CD14-positive monocyte (primary cell): ENCODE measurements at places on chromosomes 13 and 19.

GRCh38 chr19:1019980-1020867 lies 699 bp downstream of the TMEM259 start:
- H3K4me1 ChIP-seq: peaks cover 49% of the 10 kb centered on the region
- peak overlapping the region; percentile 45 for H3K4me3 ChIP-seq
- DNase-seq: no peak
- H3K36me3 ChIP-seq: no peaks in the 10 kb centered on the region
- no peaks in the 10 kb centered on the region for H3K27me3 ChIP-seq

DNA sequence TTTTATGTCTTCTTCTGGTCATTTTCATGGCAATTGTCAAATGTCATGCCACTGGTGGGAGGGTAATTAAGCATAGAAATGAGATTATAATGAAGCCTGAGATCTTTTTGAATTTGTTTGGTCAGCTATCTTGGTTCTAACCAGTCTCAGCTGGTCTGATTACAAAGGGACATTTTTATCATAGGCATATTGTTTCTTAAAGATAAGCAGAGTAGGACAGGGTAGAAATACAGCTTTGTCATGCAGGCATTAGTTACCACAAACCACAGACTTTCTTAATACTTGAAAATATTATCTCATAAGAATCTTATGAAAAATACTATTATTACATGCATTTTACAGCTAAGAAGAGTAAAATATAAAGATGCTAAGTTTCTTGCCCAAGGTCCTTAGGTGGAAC lies 1761.5 kb downstream of the PCDH9 start:
- no peaks in the 10 kb centered on the region for H3K27me3 ChIP-seq
- no peak for DNase-seq
- H3K36me3 ChIP-seq: no peaks in the 10 kb centered on the region
- no peak overlapping the region for H3K27ac ChIP-seq
- H3K4me1 ChIP-seq: peaks cover 6% of the 10 kb centered on the region
- peak overlapping the region; percentile 5 for H3K4me3 ChIP-seq

- H3K4me3 ChIP-seq: no peak overlapping the region
- H3K27ac ChIP-seq: no peak overlapping the region
- peaks cover 51% of the 10 kb centered on the region for H3K4me1 ChIP-seq
- H3K36me3 ChIP-seq: no peaks in the 10 kb centered on the region
Measured at GRCh38 chr19:54694648-54695047, 29.6 kb upstream of the KIR3DL3 start.

DNA sequence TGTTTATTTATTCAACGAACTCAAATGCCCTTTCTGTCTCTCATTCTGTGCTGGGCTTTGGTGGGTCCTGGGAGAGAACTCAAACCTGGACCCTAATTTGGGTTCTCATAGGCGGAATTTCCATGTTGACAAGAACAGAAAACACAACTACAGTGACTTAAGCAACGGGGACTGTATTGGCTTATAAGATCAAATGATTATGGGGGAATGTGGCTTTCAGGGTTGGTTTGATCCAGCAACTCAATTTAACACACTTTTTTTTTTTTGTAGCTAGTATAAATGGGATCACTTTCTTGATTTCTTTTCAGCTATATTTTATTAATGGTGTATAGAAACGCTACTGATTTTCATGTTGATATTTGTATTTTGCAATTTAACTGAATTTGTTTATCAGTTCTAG lies 9.9 kb downstream of the FCHO1 start:
- no peak overlapping the region for H3K27ac ChIP-seq
- DNase-seq: no peak
- peaks cover 29% of the 10 kb centered on the region for H3K4me1 ChIP-seq
- no peaks in the 10 kb centered on the region for H3K27me3 ChIP-seq

DNA sequence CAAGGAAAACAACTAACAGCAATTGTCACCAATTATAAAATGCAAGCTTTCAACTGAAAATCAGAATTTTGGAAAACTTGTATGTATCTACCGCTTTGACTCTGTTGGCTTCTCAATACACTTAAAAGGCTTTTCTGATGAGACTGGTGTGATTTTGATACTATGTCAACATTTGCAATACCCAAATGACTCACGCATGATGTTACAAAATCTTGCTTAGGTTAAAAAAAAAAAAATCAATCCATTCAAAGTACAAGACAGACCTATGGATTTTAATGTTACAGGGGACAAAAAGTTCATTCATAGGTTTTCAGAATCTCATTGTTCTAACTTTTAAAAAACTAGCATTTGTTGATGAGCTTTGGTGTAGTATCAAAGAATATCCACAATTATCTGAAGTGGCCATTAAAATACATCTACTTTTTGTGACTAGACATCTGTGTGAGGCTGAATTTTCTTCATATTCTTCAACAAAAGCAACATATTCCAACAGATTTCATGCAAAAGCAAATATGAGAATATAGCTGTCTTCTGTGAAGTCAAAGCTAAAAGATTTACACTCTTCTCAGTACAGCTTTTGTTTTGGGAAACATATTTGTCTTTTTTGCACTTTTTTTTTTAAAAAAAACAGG lies 10.7 kb downstream of the ELF1 start:
- no peak overlapping the region for H3K4me3 ChIP-seq
- H3K27me3 ChIP-seq: no peaks in the 10 kb centered on the region
- H3K4me1 ChIP-seq: peaks cover 63% of the 10 kb centered on the region
- H3K36me3 ChIP-seq: peaks cover 3% of the 10 kb centered on the region
- DNase-seq: peak; percentile 86

- DNase-seq: no peak
- H3K4me1 ChIP-seq: no peaks in the 10 kb centered on the region
- no peaks in the 10 kb centered on the region for H3K36me3 ChIP-seq
- H3K27me3 ChIP-seq: no peaks in the 10 kb centered on the region
Measured at GRCh38 chr13:92719868-92720267, 506.7 kb upstream of the GPC6 start.

- peaks cover 38% of the 10 kb centered on the region for H3K4me1 ChIP-seq
- no peak overlapping the region for H3K27ac ChIP-seq
- H3K4me3 ChIP-seq: no peak overlapping the region
- H3K36me3 ChIP-seq: peaks cover 46% of the 10 kb centered on the region
- no peaks in the 10 kb centered on the region for H3K27me3 ChIP-seq
Measured at GRCh38 chr19:4367336-4367723, 24.0 kb downstream of the MPND start.

DNA sequence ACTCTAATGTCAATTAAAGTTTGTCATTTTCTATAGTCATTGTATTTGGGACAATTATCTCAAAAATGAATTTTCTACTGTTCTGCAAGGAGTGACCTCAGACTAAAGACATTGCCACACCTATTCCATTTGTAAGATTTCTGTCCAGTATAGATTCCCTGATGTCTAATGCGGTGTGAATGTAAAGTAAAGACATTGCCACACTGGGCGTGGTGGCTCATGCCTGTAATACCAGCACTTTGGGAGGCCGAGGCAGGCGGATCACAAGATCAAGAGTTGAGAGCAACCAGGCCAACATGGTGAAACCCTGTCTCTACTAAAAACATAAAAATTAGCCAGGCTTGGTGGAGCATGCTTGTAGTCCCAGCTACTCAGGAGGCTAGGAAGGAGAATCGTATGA lies 13.8 kb upstream of the ZNF83 start:
- H3K36me3 ChIP-seq: peaks cover 59% of the 10 kb centered on the region
- no peak overlapping the region for H3K4me3 ChIP-seq
- no peaks in the 10 kb centered on the region for H3K27me3 ChIP-seq
- no peak for DNase-seq

- peaks cover 11% of the 10 kb centered on the region for H3K27me3 ChIP-seq
- no peak overlapping the region for H3K27ac ChIP-seq
- no peak for DNase-seq
- H3K36me3 ChIP-seq: no peaks in the 10 kb centered on the region
- H3K4me3 ChIP-seq: no peak overlapping the region
- H3K4me1 ChIP-seq: no peaks in the 10 kb centered on the region
Measured at GRCh38 chr19:33781996-33782395, 14.7 kb upstream of the KCTD15 start.

DNA sequence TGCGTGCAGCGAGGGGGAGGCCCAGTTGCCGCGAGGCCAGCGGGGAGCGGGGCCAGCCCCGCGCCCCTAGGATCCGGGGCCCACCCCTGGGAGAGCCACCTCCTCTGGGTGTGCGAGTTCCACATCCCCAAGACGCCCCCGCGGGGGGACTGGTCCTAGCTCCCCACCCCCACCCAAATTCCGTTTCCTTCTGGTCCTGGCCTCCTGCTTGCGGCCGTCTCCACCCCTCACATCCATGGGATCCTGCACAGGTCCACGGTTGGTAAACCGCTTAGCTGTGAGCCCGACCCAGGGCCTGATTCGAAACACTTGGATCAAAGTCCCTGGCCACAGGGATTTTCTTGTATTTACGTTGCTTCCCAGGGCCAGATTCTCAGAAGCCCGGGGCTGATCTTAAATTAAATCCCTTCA lies 324 bp upstream of the FBXO17 start:
- no peaks in the 10 kb centered on the region for H3K4me1 ChIP-seq
- H3K4me3 ChIP-seq: no peak overlapping the region
- no peaks in the 10 kb centered on the region for H3K36me3 ChIP-seq
- H3K27me3 ChIP-seq: peaks cover 27% of the 10 kb centered on the region
- no peak overlapping the region for H3K27ac ChIP-seq

DNA sequence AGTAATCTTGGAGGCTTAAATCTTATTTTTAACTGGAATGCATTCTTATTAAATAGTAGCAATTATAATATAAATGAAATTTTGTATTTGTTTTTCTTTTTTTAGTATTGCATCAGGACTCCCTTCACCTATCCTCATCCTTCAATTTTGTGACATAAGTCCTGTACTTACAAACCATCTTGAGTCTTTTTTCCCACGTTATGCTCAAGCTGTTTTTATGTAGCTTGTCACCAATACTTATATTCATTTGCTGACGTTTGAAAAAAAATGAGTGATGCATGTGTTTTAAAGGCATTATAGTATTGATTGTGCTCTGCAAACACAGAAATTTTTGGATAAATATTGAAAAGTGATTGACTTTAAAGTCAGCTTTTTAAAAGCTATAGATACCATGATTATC lies 888 bp downstream of the GPR18 start:
- H3K27me3 ChIP-seq: no peaks in the 10 kb centered on the region
- peaks cover 11% of the 10 kb centered on the region for H3K36me3 ChIP-seq
- no peak for DNase-seq
- H3K27ac ChIP-seq: no peak overlapping the region
- peaks cover 51% of the 10 kb centered on the region for H3K4me1 ChIP-seq

GRCh38 chr19:5153601-5154128 lies 184.8 kb downstream of the KDM4B start:
- no peak for DNase-seq
- no peaks in the 10 kb centered on the region for H3K4me1 ChIP-seq

DNA sequence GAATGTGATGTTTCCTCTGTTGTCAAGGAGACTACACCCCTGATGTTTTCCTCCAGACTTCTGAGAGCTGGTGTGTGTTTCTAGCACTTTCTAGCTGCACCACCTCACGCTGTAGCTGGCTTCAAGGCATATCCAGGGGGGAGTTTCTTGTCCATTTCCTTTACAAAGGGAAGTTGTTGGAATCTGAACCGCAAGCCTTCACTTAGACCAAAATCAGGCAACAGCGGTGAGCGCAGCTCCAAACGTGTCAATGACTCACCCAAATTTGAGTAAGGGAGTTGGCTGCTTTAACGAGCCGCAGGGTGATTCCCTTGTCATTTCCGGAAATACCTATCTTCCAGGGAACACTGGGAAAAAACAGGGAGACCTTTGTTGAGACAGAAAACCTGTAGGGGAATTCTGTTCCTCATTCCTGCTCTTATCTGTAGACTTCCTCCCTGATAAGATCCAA lies 2.5 kb downstream of the LDLR start:
- H3K27me3 ChIP-seq: peaks cover 10% of the 10 kb centered on the region
- peak overlapping the region; percentile 97 for H3K27ac ChIP-seq
- H3K4me3 ChIP-seq: no peak overlapping the region
- H3K36me3 ChIP-seq: no peaks in the 10 kb centered on the region

DNA sequence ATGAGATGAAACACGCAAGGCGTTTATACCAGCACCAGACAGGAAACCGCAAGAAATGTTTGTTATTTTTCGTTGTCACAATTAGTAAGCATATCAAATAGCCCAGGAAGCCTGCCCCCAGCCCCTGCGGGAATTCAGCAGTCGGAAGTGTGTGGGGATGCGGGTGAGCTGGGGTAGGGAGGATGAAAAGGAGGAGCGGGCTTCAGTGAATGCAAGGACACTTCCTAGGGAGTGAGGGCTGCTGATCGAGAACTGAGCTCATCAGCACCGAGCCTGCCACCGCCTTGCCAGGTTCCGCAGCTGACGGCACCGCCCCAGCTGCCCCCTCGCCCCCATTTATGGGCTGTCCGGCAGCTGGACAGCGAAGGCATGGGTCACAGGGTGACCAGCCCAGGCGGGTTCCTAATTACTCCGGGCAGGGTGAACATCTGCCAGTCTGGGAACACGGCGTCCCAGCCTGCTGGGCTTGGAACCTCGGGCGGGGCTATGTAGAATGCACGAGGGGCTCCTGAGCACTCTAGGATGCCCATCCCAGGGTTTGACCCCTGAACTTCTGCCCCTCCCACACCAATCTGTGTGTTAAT lies 1.6 kb upstream of the BEST2 start:
- no peak for DNase-seq
- H3K27me3 ChIP-seq: no peaks in the 10 kb centered on the region
- no peak overlapping the region for H3K4me3 ChIP-seq

DNA sequence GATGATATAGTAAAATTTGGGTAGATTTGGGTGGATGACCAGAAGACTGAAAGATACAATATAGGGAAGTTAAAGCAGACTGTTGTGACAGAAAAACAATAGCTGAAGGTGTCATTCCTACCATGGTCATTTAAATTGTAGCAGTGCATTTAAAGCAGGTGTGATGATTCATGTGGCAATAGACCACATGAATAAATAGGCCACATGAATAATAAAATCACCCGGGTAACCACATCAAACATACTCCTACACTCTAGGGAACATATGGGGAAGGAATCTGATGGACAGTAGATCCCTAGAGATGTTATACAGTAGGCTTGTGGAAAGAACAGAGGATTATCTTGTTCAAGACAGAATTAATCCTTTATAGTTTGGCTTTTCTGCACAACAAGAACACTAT lies 392.6 kb downstream of the SLITRK5 start:
- no peaks in the 10 kb centered on the region for H3K36me3 ChIP-seq
- no peaks in the 10 kb centered on the region for H3K4me1 ChIP-seq
- no peak for DNase-seq
- no peak overlapping the region for H3K27ac ChIP-seq
